Stomach (tissue), 19 donors: ENCODE measurements at places on chromosomes 16 and 17. TPM values are rescaled to one million over a fixed set of nuclear protein-coding genes. Genes with fewer than 3 reads are reported as not detected.

FOXF1 gene
- 17.7 TPM for polyA plus RNA-seq

NETO2 gene
- polyA plus RNA-seq, result 2.8 TPM

AKAP1 gene
- polyA plus RNA-seq, result 6.6 TPM

PYDC1 gene
- not detected for polyA plus RNA-seq

UBE2Z gene
- polyA plus RNA-seq, result 38.8 TPM

- H3K27me3 ChIP-seq, result no peaks in the 10 kb centered on the region
- no peaks in the 10 kb centered on the region for H3K4me1 ChIP-seq
- peaks cover 20% of the 10 kb centered on the region for H3K36me3 ChIP-seq
- H3K27ac ChIP-seq, result no peak overlapping the region
- no peak for DNase-seq
Measured at GRCh38 chr17:78433013-78433727, 54.7 kb downstream of the PGS1 start.

GRCh38 chr17:46039592-46040186, 40.6 kb downstream of the STH start:
- no peaks in the 10 kb centered on the region for H3K27me3 ChIP-seq
- no peak overlapping the region for H3K4me3 ChIP-seq
- no peak for DNase-seq
- peaks cover 45% of the 10 kb centered on the region for H3K4me1 ChIP-seq

- H3K4me3 ChIP-seq, result no peak overlapping the region
- H3K36me3 ChIP-seq, result peaks cover 35% of the 10 kb centered on the region
- H3K4me1 ChIP-seq, result no peaks in the 10 kb centered on the region
- H3K27ac ChIP-seq, result no peak overlapping the region
- no peaks in the 10 kb centered on the region for H3K27me3 ChIP-seq
Measured at GRCh38 chr16:4904108-4904941, 32.6 kb downstream of the PPL start.

GRCh38 chr16:81487301-81487720, 42.7 kb downstream of the CMIP start:
- H3K4me1 ChIP-seq, result peaks cover 98% of the 10 kb centered on the region
- peak overlapping the region; percentile 87 for H3K27ac ChIP-seq
- no peak for DNase-seq
- no peaks in the 10 kb centered on the region for H3K36me3 ChIP-seq
- H3K4me3 ChIP-seq, result no peak overlapping the region
- H3K27me3 ChIP-seq, result no peaks in the 10 kb centered on the region

DNA sequence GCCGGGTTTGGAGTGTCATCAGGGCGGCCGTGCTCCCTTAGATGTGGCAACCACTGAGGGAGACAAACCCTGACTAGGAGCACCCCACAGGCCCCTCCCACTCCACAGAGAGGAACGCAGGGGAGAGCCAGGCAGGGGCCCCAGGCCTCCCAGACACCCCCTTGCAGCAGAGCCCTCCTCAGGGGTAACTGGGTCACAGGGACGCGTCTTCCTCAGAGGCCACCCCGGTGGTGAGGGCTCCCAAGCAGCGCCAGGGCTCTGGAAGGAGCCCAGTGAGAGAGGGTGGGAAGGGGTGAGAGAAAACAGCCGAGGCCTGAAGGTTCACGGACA, 11.4 kb downstream of the FSCN2 start:
- H3K36me3 ChIP-seq, result peaks cover 22% of the 10 kb centered on the region
- no peak overlapping the region for H3K27ac ChIP-seq
- no peak overlapping the region for H3K4me3 ChIP-seq
- peaks cover 41% of the 10 kb centered on the region for H3K27me3 ChIP-seq

GRCh38 chr17:74736513-74737298, at the start of gene RAB37:
RAB37 (plus strand) TSS chr17:74737256; CDS start chr17:74737273, 17 bp downstream.
- DNase-seq, result peak; percentile 54
- H3K27me3 ChIP-seq, result peaks cover 77% of the 10 kb centered on the region
- no peaks in the 10 kb centered on the region for H3K36me3 ChIP-seq
- H3K4me1 ChIP-seq, result peaks cover 58% of the 10 kb centered on the region
- peak within 1 kb of the TSS; percentile 43 for H3K4me3 ChIP-seq

DNA sequence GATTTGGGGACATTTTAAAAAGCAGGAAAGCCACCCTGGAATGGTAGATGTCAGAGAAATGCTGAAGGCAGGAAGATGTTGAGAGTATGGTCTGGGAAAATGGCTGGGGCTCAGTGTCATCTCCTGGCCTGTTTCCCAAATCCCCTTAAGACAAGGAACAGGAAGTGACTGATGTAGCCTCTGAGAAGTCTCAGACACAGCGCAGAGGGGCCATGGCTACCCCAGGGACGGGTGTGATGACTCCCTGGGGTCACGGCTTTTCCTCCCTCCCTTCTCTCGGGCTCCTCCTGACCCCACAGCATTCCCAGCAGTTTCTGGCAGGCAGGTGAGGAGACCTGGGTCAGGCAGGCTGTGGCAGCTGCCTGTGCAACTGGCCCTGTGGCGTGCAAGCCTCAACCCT, 45.4 kb downstream of the RAP1GAP2 start:
- no peaks in the 10 kb centered on the region for H3K27me3 ChIP-seq
- no peak overlapping the region for H3K4me3 ChIP-seq
- no peaks in the 10 kb centered on the region for H3K4me1 ChIP-seq
- H3K36me3 ChIP-seq, result no peaks in the 10 kb centered on the region

GRCh38 chr16:54346041-54346440, 59.5 kb upstream of the IRX3 start:
- no peaks in the 10 kb centered on the region for H3K4me1 ChIP-seq
- H3K27ac ChIP-seq, result no peak overlapping the region
- H3K4me3 ChIP-seq, result no peak overlapping the region

DNA sequence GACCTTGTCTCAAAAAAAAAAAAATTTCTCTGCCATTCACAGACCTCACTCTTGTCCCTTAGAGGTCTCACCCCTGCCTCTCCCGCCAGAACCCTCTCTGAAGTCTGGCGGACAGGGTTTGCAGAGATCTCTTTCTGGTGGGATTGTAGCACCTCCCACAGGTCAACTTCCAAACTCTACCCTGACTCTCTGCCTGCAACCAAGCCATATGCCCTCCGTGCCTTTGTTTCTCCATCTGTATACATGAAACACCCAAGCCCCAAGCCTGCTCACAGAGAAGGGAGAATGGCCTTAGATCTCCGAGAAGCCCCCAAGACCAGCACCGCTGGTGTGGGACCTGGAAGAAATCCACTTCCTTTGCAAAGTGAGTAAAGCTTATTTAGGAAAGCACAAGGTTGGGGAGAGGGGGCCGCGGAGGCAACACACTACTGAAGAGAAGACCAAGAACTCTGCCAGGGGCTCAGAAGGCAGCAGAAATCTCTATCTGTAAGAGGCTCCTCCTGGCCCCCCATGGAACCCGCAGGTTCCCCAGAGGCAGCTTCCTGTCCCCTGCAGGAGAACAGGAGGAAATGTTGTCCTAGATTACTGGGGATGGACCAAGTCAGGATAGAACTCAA, 219.9 kb downstream of the C16orf78 start:
- H3K27ac ChIP-seq, result no peak overlapping the region
- H3K36me3 ChIP-seq, result no peaks in the 10 kb centered on the region
- no peaks in the 10 kb centered on the region for H3K4me1 ChIP-seq

- H3K4me3 ChIP-seq, result peak overlapping the region; percentile 66
- DNase-seq, result no peak
- peaks cover 25% of the 10 kb centered on the region for H3K4me1 ChIP-seq
- H3K27ac ChIP-seq, result peak overlapping the region; percentile 91
- H3K27me3 ChIP-seq, result no peaks in the 10 kb centered on the region
Measured at GRCh38 chr17:30379903-30380381, 1.2 kb downstream of the CPD start.

- H3K27ac ChIP-seq, result no peak overlapping the region
- no peak overlapping the region for H3K4me3 ChIP-seq
- H3K4me1 ChIP-seq, result no peaks in the 10 kb centered on the region
- peak; percentile 50 for DNase-seq
- H3K36me3 ChIP-seq, result no peaks in the 10 kb centered on the region
- H3K27me3 ChIP-seq, result no peaks in the 10 kb centered on the region
Measured at GRCh38 chr17:6393351-6393952, 41.5 kb downstream of the AIPL1 start.

DNA sequence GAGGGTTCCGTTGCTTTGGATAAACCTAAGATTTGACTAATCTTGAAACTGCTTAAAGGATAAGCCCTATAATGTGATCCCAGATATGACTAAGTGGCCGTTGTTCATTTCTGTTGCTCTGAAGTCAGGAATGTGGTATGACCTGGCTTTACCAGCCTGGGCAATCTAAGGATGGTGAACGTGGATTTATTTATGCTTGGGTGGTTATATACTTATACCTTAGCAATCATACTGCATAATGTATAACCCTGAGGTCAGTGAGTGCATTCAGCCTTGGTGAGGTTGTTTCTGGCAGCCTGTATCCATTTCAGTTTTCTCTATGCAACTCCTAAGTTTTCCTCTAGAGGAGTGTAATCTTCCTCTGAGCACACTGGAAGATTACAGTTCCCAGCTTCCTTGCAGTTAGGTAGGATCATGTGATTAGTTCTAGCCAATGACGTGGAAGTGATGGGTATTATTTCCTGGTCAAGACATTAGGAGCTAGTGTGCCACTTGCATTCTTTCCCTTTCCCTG, 41.9 kb downstream of the FTO start:
- no peaks in the 10 kb centered on the region for H3K36me3 ChIP-seq
- no peak for DNase-seq
- no peaks in the 10 kb centered on the region for H3K27me3 ChIP-seq

- peaks cover 33% of the 10 kb centered on the region for H3K36me3 ChIP-seq
- H3K4me1 ChIP-seq, result peaks cover 41% of the 10 kb centered on the region
- H3K27ac ChIP-seq, result peak overlapping the region; percentile 58
- no peaks in the 10 kb centered on the region for H3K27me3 ChIP-seq
Measured at GRCh38 chr17:81097943-81098308, 63.0 kb downstream of the BAIAP2 start.

DNA sequence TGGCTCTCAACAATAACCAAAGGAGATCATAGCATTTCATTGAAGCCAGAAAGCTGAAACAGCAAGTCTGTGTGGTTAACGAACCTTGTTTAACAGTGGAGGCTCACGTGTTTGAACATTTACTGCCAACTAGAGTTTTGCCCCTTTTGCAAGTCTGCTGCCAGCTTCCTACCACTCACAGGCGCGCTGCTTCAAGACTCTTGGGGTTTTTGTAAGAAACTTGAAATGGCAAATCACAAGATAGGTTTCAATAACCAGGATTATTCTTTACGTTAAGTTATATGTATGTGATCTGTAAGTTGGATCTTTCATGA, 1.2 kb downstream of the SNTB2 start:
- H3K27me3 ChIP-seq, result no peaks in the 10 kb centered on the region

GRCh38 chr17:17028059-17028877, 14.0 kb upstream of the MPRIP start:
- H3K36me3 ChIP-seq, result no peaks in the 10 kb centered on the region
- peak overlapping the region; percentile 80 for H3K27ac ChIP-seq
- no peak overlapping the region for H3K4me3 ChIP-seq
- H3K27me3 ChIP-seq, result no peaks in the 10 kb centered on the region

DNA sequence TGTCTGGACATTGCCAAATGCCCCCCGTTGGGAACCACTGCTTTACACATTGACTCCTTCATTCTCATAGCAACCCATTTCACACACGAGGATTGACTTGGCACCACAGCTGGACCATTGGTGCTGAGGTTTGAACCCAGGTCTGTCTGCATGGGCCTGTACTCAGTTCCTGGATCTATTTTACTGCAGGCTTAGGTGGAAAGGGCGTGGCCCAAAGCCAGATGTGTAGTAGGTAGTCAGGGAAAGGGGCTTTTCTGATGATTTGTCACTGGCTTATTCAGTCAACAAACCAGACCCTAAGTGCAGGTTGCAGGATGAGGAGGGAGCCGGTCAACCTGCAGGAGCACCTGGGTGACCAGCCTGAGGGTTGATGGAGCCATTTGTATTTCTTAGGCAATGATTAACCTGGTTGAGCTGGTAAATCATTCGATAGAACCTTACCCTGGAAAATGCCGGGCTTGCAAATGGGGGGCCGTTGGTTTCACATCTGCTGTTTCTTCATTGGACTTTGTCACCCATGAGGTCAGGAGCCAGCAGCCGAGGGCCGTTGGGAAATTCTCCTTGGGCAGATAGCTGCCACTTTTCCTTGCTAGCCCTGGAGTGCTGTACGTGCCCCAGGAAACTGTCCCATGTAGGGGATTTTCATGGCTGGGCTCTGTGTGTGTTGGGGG, 104.4 kb downstream of the CMIP start:
- no peak overlapping the region for H3K4me3 ChIP-seq
- DNase-seq, result peak; percentile 87
- peak overlapping the region; percentile 23 for H3K27ac ChIP-seq
- no peaks in the 10 kb centered on the region for H3K27me3 ChIP-seq

DNA sequence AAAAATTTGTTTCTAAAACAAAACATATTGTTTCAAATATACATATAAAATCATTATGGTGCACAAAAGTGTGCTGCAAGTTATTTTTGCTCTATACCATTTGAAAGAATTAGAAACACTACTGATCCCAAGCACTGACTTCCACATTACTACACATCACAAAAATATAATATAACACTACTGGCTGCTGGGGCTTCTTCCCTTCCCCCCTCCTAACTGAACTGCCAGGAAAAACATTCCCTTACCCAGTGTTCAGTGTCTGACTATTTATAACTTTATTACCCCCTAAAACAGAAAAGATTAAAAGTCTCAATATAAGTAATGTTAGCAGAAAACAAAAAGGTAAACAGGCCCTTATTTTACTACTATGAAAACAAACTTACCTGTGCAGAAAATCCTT, 36.9 kb downstream of the GPATCH8 start:
- H3K4me1 ChIP-seq, result peaks cover 46% of the 10 kb centered on the region
- no peaks in the 10 kb centered on the region for H3K27me3 ChIP-seq
- peaks cover 22% of the 10 kb centered on the region for H3K36me3 ChIP-seq
- no peak overlapping the region for H3K27ac ChIP-seq
- no peak for DNase-seq

DNA sequence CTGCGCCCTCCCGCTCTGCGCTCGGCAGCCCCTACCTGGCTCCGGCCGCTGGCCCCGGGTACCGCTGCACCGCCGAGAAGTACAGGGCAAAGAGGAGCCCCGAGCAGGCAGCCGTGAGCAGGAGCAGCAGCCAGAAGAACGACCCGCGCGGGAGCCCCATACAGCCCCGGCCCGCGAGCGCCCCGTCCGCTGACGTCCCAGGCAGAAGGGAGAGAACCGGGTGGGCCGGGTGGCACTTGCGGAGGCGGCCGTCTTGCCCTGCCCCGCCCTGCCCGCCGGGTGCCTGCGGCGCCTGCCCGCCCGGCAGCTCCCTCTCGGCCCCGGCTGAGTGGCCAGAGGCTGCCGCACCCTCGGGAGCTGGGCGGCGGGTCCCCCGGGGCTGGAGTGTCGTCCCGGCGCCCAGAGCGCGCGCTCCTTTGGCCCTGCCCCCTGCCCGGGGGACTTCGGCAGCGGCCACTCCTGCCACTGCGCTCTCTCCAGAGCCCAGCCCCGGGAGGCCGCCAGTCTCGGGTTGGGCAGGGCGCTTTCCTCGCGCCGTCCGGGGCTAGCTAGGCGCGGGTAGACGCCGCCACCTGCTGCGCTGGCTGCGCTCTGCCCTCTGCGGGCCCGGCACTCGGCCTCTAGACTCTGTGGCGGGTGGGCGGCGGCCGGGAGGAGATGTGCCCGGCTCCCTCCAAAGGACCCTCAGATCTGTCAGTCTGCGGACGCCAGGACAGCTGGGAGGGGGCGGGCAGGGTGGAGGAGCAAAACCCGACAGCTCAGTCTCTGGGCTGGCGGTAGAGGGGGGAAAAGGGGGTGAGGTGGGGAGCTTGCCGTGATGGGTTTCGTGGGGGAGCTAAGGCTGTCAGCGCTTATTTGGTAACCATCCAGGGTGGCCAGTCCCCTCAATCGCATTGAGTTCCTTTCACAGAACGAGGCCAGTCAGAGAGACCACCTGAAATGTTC, at the start of gene ST6GALNAC2:
Gene ST6GALNAC2, minus strand, starts transcription at position 212 of the 945 bp plus-strand sequence. Its CDS starts 52 bp downstream, at position 160.
- H3K27ac ChIP-seq, result peak within 1 kb of the TSS; percentile 74
- peaks cover 55% of the 10 kb centered on the region for H3K27me3 ChIP-seq
- no peaks in the 10 kb centered on the region for H3K36me3 ChIP-seq
